ENCODE measurements at places on chromosomes 4 and X.
A peak's percentile ranks its signal among the peaks of the same experiment; 100 is the strongest.

- no peak for DNase-seq
These were observed 38.0 kb downstream of the RADX start for GRCh38 chrX:106649523-106650428.

DNA sequence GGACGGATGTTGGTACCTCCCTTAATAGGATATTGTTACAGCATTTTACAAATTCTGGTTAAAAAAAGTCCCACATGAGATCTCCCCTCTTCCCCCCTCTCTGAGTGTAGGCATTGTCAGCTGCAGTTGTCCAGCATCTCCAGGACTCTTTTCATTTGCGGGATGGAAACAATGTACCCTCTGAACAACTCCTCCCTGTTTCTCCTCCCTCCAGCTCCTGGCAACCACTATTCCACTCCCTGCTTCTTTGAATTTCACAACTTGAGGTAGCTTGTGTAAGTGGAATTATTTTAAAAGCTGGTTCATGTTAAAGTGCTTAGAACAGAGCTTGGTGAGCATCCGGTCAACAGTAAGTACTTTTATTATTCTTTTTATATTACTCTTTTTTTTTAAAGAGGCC is 69.8 kb downstream of the TBL1X start:
- DNase-seq, result no peak

- DNase-seq, result no peak
These were observed 7.9 kb downstream of the MFSD8 start for GRCh38 chr4:127957105-127957504.

DNA sequence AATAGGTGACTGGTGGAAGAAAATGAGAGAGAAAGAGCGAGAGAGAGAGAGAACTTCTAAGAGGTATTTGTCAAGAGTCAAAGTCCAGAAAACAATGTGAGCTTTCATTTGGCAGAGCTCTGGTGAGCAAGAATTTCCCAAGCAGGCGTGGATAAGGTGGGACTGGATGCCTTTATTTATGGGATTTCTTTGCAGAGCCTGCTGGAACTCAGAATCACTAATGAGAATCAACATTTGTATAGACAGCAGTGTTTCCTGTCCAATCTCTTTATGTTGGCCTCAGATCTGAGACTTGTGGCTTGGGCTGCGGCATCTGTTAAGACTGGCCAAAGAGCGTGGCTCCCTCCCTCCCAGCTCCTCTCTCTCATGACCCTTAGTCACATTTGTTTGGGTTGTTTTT is 67.9 kb upstream of the TBL1X start:
- DNase-seq, result no peak

GRCh38 chr4:36385951-36386571 is 104.6 kb downstream of the DTHD1 start:
- DNase-seq, result peak; percentile 78

DNA sequence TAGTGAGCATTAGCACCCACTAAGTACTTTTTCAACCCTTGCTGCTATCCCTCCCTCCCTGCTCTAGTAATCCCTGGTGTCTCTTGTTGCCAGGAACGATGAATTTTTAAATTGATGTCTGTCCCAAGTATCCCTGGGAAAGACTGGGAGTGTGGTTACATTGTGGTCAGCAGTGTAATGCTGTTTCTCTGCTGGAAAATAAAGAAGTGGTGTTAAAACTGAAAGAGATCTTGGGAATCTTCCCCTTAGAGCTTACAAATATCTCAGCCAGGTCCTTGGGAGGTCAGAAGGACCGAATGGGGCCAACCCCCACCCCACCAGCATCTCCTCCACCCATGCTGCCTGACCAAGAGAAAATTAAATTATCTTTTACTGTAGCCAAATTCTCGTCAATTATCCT is 174.5 kb upstream of the MXRA5 start:
- DNase-seq, result no peak

DNA sequence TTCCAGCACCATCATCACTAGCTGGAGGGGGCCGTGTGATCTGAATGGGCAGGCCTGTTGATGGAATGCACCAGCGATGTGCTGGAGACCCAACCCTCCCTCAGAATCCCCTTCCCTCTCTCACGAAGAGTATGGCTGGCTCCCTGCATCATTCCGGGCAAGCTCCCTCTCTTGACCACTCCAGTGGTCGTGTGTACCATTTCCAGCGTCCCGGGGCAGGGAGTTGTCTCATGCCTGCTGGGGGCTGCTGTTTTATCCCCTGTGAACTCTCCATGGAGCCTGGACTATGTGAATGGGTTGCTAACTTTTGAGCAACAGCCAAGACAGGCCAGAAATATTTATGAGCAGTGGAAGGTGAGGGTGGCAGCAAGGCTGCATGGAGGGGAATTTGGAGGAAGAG is 8.1 kb downstream of the CSAG1 start:
- DNase-seq, result no peak

- peak; percentile 11 for DNase-seq
These were observed 71.5 kb downstream of the SLC16A2 start for GRCh38 chrX:74492720-74493201.

- peak; percentile 42 for DNase-seq
These were observed 10.9 kb downstream of the LRBA start for GRCh38 chr4:151004222-151004621.
